Activated T-helper 1 cell treated with anti-CD3 and anti-CD28 coated beads, Interleukin-2, amount 50 U/mL, for 16 hours (primary cell): ENCODE measurements at places on chromosomes 3 and 15.

- no peak for DNase-seq
These were observed 26.3 kb downstream of the MRPS11 start for GRCh38 chr15:88493844-88494243.

GRCh38 chr15:82168296-82168695, 94.2 kb downstream of the EFL1 start:
- DNase-seq = no peak

DNA sequence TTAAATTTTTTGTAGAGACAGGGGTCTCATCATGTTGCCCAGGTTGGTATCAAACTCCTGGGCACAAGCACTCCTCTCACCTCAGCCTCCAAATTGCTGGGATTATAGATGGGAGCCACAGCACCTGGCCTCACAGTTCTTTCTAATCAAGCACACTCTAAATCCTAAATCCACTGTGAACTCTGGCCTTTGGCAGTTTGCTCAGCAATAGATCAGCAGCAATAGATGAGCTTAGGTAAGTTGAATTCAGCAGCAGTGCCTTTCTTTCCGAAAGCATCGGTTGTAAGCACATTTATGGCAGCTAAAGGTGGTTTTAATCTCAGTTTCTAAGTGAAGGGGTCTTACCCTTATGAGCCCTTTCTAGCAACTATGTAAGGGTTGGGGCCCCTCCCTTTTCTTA, 16.6 kb downstream of the PDHB start:
- DNase-seq = no peak

DNA sequence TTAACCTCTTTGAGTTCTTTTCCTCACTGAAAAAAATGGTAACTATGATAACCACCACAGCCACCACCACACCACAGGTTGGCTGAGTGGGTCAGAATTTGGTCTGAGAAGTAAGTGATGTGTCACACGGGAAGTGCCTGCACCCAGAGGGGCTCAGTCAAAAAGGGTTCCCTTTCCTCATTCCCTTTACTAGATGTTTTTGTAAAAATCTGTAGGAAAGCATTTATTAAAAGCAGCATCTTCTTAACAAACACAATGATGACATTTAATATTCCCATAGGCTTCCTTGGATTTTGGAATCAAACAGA, 23.2 kb downstream of the CFAP92 start:
- no peak for DNase-seq

- DNase-seq = peak; percentile 54
These were observed 30.0 kb downstream of the NBEAL2 start for GRCh38 chr3:47009225-47010110.

DNA sequence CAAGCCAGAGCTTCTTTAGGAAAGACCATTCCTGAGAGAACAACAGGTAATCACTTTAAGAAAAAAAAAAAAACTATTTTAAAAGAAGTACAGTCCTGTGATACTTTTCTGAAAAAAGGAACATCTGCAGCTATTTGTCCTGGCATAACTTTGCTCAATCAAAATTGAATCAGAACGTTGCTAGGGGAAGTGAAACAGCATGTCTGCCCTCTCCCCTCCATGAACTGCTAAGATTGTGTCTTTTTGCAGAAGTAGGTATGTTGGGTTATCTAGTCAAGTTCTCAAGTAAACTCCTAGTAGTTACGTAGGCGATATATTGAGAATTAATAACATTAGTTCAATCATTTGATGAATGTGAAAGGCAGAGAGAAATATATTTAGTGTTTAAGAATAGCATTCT, 1013.3 kb downstream of the TUSC7 start:
- DNase-seq = no peak

DNA sequence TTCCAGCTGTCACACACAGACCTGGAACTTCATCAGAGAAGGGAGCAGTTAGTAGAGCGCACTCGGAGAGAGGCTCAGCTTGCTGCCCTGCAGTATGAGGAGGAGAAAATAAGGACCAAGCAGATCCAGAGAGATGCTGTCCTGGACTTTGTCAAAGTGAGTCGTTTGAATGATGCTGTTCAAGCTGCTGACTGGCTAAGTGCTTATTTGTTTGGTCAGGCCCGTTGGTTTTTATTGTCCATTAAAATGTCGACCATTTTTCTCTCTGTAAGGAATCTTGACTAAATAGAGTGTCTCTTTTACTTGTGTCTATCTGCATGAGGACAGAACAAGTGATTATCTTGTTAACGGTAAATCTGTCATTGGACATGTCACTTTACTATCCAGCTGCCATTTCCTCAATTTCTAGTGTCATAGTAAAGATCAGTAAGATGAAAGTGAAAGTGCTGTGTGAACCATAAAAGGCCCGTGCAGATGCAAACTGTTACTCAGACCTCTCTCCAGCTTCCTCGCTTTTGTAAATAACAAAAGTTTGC, 56.9 kb downstream of the LRCH3 start:
- DNase-seq = no peak

GRCh38 chr15:85754989-85755388, 39.7 kb downstream of the KLHL25 start:
- DNase-seq = no peak

GRCh38 chr15:42921342-42921731, 759 bp upstream of the TTBK2 start:
- peak; percentile 15 for DNase-seq

- no peak for DNase-seq
These were observed 76.5 kb downstream of the CD200R1L start for GRCh38 chr3:112770032-112770626.

DNA sequence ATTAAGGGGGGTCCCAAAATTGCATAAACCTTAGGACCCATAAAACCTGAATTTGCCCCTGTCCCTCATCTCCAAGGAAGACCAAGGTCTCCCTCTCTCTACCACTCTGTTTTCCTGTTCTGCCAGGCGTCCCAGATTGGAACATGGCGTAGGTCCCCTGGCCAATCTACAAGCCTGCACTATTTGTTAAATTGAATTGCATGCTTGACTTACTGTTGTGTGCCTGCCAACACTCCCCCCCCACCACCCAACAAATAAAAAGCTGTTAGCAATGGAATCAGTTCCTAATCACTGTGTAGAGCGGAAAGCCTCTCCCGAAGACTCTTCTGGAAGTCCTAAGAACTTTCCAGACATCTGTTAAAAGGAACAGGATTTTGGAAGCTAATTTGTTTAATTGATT, 11.7 kb downstream of the CTXND1 start:
- no peak for DNase-seq

DNA sequence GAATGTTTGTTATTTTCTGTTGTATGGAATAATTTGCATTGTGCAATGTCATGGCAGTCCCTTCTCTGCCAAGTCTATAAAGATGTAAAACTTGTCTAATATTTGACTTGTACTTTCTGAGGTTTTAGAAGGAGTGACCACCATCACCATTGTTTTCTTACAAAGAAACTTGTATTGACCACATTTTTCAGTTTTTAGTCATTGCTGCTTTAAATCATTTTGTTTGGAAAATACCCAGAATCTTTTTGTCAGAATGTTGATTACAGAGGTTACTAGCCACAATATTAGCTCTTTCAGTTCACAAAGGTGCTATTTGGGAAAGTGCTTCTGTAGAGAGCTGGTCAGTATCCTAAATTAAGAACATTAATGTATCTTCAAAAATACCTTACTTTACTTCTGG, 532.4 kb upstream of the GBE1 start:
- no peak for DNase-seq

- DNase-seq = no peak
These were observed 146.6 kb upstream of the ARHGEF26 start for GRCh38 chr3:153974614-153975013.
